Bronchial epithelial cell (primary cell): ENCODE measurements at places on chromosomes 1 and 21. TPM values are rescaled to one million over a fixed set of nuclear protein-coding genes. Genes with fewer than 3 reads are reported as not detected.

RPS8 gene
- 2,098 and 3,387 TPM in 2 replicates for total RNA-seq

LDLRAD2 gene
- total RNA-seq, result under 0.01 TPM in 1 of 2 replicates, not detected in the other

FOXO6 gene
- total RNA-seq, result 0.26 TPM in 1 of 2 replicates, not detected in the other

CELA3A gene
- not detected in 2 replicates for total RNA-seq

LCE3D gene
- total RNA-seq, result 0.38 and 0.79 TPM in 2 replicates

CLCA4 gene
- total RNA-seq, result 12.1 and 45.8 TPM in 2 replicates
